Right cardiac atrium (tissue), 5 donors: ENCODE measurements at places on chromosomes 1 and 21.
A peak's percentile ranks its signal among the peaks of the same experiment; 100 is the strongest.

DNA sequence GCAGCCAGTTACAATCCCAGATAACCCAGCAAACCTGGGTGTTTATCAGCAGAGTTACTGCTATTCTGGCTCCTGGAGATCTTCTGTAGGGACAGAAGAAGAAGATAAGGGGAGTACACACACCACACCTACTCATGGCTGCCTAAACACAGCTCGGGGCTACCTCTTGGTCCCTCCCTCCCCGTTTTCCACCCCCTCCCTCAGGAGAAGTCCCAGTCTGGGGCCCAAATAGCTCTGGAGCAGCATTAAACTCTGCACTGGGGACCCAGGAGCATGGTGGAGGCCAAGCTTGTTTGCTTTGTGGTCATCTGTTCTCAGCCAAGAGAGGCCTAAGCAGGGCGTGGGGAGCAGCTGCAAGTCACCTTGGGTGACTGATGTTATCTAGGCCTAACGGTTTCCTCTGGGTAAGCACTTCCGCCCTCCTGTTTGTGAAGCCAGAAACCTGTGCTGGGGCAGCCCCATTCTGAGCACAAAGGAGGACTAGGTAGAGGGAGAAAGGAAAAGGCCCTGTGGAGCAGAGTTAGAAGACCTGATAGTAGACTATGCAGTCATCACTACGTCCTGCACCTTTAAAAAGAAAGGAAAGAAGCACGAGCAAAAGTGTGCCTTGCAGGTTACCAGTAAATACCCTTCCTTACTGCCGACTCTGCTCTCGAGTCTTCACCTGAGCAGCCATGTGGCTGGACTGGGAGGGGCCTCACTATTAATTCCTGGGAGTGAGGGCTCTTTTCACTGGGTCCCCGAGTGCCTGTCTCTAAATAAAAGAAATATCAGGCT is 2.0 kb upstream of the RCSD1 start:
- DNase-seq = no peak

DNA sequence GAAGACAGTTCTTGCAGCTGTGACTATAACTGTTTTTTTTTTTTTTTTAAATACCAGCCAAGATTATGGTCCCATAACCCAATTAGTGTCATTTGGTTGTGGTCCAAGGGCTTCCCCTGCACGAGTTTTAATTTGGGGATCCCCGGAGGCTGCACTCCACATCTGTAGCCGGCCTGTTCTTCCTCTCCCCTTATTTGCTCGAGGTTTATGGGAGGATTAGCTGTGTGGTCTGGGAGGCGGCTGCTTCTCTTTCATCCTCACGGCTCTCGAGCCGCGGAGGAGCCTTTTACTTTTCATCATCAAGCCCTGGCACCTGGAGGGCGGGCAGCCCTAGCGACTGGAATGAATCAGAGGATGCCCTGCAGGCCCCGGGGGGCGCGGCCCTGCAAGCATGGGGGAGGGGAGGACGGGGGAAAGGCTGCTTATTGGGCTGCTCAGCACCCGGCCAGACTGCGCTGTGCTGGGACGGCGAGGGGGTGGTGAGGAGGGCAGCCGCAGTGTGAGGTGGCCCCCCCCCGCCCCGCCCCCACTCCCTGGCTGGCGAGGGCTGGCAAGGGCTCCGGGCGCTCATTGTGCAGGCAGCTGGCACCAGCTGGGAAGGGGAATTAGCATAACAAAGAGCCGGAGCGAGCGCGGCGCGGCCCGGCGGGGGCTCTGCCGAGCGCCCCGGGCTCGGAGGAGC is 18.5 kb downstream of the SERTAD4 start:
- peak; percentile 85 for DNase-seq

DNA sequence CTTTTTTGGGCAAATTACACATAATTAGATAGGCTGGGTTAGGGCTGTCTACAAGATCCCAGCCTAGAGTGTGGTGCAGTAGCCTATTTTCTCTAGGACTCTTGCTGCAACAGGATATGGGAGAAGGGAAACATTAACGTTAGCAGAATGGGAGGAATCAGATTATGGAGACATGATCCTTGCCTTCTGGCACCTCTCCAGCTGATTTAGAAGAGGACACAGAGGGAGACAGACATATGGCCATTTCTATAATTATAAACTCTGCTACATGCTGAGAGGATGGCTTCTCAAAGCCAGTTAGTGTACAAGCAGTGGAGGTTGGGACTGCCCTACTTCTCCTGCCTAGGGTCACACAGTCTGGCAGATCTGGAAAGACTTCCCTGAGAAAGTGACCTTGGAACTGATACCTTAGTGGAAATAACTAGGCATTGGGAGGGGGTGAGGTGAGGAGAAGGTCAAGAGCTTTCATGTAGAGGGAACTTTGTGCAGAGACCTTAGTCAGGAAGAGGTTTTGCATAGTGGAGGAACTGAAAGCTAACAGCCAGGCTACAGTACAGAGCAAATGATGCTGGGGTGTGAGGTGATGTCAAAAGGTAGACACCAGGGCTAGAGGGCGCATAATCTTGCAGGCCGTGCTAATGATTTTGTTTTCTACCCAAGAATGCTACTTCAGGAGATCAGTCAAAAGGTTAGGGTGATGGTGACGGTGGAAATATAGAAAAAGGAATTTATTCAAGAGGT is 1.2 kb upstream of the CD1D start:
- no peak for DNase-seq

DNA sequence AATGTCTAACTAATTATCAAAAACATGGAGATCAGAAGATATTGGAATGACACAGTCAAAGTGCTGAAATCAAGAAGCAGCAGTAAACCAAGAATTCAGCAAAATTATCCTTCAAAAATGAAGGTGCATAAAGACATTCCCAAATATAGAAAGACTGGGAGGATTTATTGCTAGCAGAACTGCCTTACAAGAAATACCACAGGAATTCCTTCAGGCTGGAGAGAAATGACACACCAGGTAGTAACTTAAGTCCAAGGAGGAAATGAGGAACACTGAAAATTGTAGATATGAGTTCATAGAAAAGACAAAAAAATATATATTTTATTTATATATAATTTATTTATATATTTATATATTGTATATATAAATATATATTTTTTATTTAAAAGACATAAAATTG is 217.2 kb downstream of the RPS6KC1 start:
- no peak for DNase-seq

DNA sequence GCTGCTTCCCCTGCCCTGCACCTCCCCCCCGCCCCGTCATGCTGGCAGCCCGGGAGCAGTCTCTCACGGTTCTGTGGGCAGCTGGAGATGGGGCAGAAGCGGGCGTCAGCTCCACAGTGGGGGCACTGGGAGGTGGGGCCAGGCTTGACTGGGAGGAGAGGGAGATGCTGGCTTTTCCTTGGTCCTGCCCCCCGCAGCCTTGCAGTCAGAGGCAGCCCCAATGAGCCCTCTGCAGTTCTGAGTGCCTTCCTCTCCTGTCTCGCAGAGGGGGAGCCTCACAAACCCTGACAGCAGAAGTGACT is 21.7 kb downstream of the ARHGEF10L start:
- DNase-seq = peak; percentile 57

- no peak for DNase-seq
Measured at GRCh38 chr1:200075938-200076546, 48.5 kb downstream of the NR5A2 start.

GRCh38 chr1:199353906-199354305 is 673.6 kb upstream of the NR5A2 start:
- DNase-seq = no peak

DNA sequence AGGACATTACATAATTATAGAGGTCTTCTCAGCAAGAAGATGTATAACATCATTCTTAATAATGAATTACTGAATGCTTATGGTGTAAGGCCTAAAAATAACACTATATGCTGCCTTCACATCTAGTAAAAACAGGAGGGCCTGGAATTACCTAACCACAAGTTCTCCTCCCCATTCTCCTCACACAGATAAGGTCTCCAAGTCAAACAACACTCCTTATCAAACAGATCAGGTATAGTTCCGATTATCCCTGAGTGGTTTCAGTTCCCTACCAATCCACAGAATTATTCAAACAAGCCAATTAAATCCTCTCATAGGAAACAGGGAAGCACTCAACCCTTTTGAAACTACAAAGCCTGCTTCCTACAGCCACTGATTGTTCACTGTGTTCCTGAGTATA is 4.0 kb upstream of the AGBL4 start:
- DNase-seq = no peak

- DNase-seq = no peak
Measured at GRCh38 chr1:233828480-233828879, 76.0 kb upstream of the SLC35F3 start.

- DNase-seq = no peak
Measured at GRCh38 chr1:225415307-225415706, 12.5 kb downstream of the LBR start.

GRCh38 chr1:102097451-102097850 is 100.7 kb upstream of the OLFM3 start:
- no peak for DNase-seq

DNA sequence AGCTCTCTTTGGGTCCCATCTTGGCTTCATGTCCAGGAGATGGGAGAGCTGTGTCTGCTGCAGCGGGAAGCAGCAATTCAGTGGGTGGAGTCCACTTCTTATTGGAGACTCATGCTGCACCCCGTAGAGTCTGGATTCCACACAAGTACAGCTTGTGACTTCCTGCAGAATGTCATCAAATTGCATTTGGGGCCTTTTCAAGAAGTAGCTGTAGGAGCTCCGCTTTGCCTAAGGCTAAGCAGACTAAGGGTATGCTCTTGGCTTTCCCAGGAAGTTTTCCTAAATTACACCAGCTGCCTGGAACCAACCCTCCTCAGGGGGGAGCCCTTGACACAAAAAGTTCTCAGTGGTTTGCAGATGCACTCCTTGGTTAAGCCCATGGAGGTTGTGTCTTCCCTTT is 5.7 kb upstream of the MOB3C start:
- DNase-seq = peak; percentile 35

GRCh38 chr21:31446226-31446855 is 102.3 kb upstream of the TIAM1 start:
- DNase-seq = no peak

DNA sequence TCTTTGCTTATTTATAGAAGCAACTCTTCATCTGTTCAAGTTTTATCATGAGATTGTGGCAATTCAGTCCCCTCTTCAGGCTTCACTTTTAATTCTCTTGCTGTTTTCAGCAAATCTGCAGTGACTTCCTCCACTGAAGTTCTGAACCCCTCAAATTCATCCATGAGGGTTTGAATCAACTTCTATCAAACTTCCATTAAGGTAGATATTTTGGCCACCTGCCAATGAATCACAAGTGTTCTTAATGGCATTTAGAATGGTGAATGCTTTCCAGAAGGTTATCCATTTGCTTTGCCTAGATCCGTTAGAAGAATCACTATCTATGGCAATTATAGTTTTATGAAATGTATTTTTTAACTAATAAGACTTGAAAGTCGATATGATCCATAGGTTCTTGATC is 946.7 kb upstream of the B3GALT2 start:
- DNase-seq = no peak

DNA sequence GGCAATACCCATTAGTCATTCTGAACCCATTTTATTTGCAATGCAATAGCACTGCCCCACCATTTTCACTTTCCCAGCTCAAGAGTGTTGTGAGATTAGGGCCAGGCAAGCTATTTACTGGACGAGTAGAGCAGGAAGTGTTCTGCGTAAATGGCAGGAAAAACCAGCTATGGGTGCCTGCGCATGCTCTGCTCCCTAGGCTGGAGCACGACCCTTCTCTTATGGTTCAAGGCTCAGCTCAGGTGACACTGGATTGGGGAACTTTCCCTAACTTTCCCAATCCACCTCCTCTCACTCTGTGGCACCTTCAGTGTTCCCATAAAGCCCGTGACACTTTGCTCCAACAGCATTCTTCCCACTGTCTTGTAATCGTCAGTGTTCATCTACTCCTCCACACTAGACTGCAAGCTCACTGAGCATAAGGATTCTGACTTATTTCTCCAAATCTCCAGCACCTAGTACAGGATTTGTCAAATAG is 3.6 kb upstream of the MAN1A2 start:
- no peak for DNase-seq

DNA sequence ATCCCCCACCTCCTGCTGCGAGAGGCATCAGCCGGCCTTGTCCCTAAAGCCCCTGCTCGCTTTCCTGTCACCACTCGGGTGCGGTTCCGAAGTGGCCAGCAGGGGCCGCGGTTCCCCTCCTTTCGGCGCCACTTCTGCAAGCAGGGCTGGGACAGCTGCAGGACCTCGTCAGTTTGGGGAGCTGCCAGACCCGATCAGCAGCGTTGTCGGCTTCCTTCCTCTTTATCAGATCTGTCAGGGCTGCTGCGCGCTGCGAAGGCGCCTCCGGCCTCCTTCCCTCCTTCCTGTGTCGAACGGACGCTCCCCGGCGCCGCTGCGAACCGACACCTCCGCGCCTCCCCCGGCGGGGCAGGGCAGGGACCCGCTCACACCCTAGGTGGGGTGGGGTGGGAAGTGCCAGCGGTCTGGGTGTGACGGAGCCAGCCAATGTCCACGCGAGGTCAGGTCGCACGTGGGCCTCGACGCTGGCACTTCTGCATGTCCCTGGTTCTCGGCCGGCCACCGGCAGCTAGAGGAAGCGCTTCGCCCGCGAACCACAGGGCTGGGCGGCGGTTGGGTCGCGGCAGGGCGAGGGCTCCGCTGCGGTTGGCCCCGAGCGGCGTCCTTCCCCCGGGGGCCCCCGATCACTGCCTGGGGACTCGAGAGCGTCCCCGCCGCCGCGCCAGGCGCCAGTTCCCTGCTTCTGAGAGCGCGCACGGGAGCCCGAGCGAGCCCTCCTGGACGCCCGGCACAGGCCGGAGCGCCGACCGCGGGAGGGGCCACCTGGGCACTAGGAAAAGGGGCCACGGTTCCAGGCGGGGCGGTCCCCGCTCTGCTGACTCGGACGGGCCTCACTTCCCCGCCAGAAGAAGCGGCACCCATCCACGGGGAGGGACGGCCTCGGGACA is 81.8 kb downstream of the RUNX3 start:
- peak; percentile 93 for DNase-seq

DNA sequence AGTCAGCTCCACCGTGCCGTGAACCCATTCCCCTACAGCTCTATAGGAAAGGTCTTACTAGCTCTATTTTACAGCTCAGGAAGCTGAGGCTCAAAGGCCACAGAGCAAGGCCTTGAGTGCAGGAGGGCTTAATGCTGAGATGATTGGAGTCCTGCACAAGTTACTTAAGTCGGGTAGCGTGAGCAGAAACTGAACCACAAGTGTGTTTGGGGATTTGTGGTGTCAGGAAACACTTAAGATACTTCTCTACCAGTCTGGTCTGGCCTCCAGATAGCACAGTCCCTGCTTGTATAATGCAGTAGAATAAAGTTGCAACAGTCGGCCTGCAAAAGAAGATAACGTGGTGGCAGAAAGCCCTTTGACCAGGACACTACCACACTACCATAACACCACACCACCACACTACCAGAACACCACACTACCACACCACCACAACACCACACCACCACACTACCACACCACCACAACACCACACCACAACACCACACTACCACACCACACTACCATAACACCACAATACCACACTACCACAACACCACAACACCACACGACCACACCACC is 118.1 kb downstream of the SPSB1 start:
- DNase-seq = no peak

DNA sequence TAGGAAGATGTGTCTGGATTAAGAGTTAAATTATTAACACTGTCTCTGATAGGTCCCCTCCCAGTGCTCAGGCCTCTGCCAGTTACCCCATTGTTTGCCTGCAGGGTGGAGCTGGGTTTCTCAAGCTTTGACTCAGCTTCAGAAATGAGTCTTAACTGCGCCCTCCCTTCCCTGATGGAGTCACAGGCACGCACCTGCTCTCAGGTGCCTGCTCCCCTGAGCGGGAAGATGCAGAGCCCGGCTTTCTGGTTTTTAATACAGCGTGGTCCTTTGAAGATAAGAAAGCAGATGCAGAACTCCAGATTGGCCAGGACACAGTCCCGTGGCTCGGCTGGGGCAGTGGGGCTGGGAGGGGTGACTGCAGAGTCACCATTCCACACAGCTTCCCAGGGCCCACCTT is 3.2 kb upstream of the SPRR4 start:
- no peak for DNase-seq

GRCh38 chr21:35840197-35840799 is 220.0 kb downstream of the SETD4 start:
- peak; percentile 53 for DNase-seq
